ENCODE measurements at places on chromosomes 5 and 9. TPM values are rescaled to one million over a fixed set of nuclear protein-coding genes. Genes with fewer than 3 reads are reported as not detected.

- DNase-seq, result no peak
Measured at GRCh38 chr9:91035825-91036208, 234.2 kb downstream of the SYK start.

- DNase-seq, result no peak
Measured at GRCh38 chr5:41878643-41879478, 8.6 kb upstream of the OXCT1 start.

DNA sequence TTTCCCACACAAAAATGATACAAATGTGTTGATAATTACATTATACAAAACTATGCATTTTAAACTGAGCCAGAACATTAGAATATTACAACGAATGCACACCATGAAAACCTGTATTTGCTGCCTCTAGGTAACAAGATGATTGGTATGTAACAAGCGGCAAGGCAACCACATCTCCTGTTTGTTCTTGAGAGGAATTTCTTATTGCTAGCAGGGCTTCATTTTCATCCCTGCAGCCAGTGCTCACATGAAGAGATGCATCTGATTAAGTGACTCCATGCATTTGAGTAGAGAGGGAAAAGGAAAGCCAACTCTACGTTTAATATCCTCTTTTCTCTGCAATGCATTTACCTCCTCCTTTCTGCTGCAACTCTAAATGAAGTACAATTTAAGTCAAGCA lies 36.6 kb downstream of the FRMD3 start:
- DNase-seq, result no peak

GRCh38 chr9:2939368-2939767 lies 95.5 kb upstream of the PUM3 start:
- DNase-seq, result no peak

DNA sequence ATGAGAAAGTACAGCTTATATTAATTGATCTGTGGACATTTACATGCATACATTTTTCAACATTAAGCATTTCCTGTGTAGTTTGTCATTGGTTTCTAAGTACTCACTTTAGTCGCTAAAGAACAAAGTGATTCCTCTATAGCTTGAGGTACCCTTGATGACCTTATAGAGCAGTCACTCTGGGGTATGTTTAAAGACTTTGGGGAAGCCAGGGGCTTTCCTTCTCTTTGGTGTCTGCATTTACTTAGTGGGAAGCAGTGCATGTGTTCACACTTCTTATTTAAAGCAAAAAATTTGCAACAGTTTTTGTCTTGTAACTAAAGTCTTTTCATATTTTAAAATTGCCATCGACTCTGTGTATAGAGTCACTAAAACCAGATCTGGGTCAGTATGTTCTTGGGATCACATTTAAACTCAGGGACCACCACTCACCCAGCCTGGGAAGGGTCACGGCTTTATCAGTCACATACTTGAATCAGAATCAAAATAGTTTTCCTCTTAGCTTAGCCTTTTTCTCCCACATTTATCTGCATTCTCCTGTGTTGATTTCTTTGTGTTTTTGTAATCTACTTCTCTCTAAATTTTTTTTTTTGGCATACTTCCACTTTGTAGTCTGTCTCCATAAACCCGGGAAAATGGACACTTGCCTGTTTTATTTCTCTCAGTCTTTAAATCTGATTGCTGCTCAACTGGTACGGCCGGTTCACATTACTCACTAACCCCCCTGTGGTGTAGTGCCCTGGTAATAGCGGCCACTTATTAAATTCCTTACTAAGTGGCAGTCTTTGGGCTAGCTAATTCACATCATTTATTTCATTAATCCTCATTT lies 143.9 kb upstream of the FBN2 start:
- no peak for DNase-seq

NEUROG1 gene
- total RNA-seq, result not detected

GRCh38 chr5:139082813-139083498 lies 115.2 kb downstream of the SIL1 start:
- DNase-seq, result no peak

DNA sequence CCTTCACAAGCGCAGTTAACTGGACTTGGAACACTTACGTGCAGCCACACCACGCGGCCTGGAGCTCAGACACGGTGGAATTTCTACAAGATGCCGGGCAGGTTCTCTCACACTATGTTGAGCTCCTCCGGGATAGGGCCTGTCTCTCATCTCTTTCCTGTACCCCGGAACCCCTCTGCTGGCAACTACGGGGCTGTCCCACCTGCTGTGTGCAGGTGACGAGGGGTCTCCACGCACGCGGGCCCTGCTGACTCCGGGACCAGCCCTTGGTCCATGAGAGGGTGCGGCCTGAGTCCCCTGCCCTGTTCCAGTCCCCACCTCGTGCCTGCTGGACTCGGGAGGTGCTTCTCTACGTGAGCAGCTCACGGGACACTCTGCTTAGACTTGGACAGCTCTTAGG lies 40.1 kb downstream of the SLC6A3 start:
- peak; percentile 27 for DNase-seq

GRCh38 chr5:116058346-116058936 lies 26.2 kb downstream of the ARL14EPL start:
- DNase-seq, result no peak

DNA sequence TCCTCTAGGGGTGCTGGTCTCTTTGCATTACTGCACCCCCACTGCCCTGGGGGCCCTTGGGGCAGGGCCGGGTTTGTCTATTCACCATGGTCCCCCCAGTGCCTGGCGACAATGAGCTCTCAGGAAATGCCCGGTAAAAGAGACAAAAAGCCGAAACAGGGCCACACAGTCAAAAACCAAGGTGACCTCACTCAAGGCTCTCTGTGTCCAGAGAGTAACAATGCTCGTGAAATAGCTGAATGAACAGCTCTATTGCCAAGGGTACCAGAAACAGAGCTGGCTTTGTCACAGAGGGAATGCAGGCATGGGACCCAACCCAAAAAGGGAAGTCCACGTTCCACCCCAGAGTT lies 16.0 kb downstream of the SH3PXD2B start:
- DNase-seq, result no peak

GRCh38 chr9:126902210-126902609 lies 12.4 kb upstream of the RALGPS1 start:
- DNase-seq, result no peak

- DNase-seq, result no peak
Measured at GRCh38 chr9:31112491-31112890, 1272.0 kb upstream of the ACO1 start.

DNA sequence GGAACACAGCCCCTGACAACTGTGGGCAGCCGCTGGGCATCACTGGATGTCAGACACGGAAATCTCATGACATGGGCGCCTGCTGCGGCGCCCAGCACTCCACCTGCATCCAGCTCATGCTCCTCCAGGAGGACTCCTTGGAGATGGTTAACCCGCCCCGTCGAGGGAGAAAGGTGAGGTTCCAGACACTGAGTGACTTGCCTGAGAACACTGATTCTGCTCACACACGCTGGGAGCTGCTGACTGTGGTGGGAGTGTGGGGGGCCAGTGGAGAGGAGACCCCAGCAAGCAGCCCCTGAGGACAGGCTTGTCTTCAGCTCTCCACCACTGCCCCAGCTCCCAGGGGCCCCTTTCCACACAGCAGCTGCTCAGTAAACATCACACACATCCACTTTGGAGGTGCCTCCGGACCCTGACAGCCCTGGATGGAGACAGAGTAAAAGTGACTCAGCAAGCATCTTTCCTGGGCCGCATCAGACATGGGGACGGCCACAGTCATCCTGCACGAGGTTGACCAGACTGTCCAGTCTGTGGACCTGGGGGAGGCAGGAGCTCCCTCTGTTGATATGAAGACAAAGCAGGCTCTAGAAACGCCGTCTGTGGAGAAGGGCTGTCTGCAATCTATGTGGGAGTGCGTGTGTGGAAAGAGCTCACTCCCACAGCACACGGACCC lies 283.7 kb upstream of the IRX4 start:
- DNase-seq, result no peak

GRCh38 chr9:68599826-68600225 lies 59.1 kb upstream of the TMEM252 start:
- DNase-seq, result no peak

PSAT1 gene
- total RNA-seq, result 2.3 TPM

- DNase-seq, result no peak
Measured at GRCh38 chr9:111529787-111530186, 4.8 kb downstream of the ZNF483 start.

DNA sequence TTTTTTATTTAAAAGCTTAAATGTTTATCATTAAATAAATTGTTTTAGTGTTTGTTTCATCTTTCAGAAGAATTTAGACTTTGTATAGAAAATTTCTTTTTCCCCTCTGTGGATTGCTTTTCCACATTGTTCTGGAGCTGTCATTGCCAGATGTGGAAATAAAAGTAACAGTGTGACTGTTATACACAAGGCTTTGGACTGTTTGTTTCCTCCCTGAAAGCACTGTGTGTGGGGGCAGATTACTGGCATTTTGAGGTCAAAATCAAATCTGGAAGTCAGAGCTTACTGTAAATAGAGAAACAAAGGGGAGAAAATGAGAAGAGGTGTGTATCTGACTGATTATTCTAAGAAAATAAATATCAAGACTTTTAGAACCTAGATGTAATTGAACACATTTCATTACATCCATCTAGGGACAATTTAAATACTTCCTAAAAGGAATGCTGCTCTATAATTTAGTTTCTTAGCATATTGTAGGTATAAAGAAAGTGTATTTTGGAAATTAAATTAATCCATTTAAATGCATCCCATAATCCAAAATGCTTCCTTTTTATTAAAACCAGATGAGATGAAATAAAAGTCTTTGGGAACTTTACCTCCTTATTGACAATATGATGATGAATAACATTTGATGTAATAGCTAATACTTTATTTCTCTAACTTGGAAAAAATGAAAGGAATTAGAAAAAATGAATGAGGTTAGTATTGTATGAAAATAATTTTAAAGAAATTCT lies 51.9 kb downstream of the ERCC6L2 start:
- no peak for DNase-seq

GRCh38 chr5:52356311-52356918 lies 431.3 kb upstream of the ITGA1 start:
- DNase-seq, result no peak

- DNase-seq, result no peak
Measured at GRCh38 chr5:171937351-171937750, 69.1 kb downstream of the FBXW11 start.

TCF7 gene
- total RNA-seq, result 4.0 TPM

CER1 gene
- not detected for total RNA-seq

HAPLN1 gene
- total RNA-seq, result 1.9 TPM

SHLD3 gene
- total RNA-seq, result 2.1 TPM

GRCh38 chr5:158958021-158958994 lies 141.4 kb downstream of the EBF1 start:
- no peak for DNase-seq

DNA sequence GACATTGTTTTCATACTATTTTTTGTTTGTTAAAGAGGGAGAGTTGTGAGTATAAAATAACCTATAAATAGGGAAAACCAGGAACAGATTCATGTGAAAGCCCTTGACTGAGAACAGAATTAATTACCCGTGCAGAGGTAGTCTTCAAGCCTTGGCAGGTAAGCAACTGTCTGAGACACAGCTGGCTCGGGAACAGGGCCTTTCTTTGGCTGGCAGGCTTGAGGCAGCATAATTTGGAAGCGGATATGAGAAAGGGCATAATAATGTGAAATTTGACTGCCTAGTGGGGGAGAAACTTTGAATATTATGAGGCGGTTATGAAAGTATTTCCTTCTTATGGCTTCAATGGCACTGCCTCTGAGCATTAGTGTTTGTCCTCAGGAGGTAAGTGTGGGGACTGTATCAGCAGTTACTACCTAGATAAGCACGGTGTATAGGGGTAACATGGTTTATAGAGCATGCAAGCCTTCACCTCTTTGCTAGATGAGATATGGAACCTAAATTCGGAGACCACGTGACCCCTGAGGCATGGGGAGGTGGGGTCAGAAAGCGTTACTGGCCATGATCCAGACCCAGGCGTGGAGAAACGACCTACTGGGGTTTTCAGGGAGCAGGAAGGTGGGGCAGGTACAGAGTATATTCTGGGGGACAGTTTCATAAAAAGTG lies 210.2 kb upstream of the GAS1 start:
- DNase-seq, result no peak

DNA sequence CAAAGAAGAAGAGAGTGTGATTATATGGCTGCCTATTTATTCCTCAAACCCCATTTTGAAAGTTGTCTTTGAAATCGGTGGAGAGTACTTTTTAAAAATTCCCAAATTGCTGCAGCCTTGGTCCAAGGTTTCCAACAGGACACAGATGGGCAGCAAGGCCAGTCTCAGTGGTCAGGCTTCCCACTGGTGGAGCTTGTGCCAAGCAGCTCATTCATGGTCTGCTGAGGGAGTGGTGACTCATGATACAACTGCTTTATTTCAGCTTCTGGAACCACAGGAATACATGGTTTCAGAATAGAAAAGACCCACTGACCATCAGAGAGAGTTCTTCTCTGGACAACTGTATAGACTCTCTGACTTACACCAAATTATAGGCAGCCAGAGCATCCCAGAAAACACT lies 673.1 kb upstream of the KLF4 start:
- DNase-seq, result no peak

DNA sequence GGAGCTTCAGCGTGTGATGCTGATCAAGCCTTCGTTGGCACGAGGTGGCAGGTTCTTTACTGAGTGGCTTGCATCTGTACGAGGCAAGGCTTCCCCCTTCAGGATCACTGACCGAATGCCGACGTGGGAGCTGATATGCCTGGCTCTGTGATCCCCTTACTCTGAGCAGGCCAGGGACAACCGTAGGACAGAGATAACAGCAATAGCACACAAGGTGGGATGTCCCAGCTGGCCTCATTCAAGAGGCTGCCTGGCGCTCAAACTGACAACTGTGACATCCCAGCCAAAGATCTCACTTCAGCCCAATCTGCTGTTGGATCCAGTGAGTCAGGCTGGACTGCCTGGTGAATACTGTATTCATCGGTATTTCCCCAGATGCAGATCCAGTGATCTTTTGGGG lies 199.4 kb upstream of the PANK3 start:
- DNase-seq, result peak; percentile 75

GRCh38 chr5:178525906-178526732 lies 64.1 kb downstream of the COL23A1 start:
- DNase-seq, result no peak

DNA sequence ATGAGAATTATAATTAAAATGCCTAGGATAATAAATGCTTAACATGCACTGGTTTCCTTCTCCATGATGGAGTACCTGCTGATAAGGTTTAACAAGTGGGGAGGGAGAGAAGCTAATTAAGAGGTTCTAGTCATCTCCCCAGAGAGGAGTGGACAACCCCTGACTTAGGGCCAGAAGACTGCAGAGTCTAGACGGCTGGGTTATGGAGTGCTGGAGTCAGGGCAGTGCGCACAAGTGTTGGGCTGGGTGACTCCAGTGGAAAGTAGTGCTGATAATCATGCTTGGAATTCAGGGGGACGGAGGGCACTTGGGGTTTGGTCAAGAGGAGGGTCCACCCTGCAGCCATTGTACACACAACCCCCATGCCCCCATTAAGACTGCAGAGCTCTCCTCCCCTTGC lies 32.8 kb upstream of the TGFBI start:
- no peak for DNase-seq

GRCh38 chr5:151709109-151709735 lies 22.5 kb upstream of the SPARC start:
- DNase-seq, result no peak

- DNase-seq, result no peak
Measured at GRCh38 chr9:127388856-127389238, 8.1 kb upstream of the SLC2A8 start.
